ENCODE measurements at places on chromosomes 13 and 19.

DNA sequence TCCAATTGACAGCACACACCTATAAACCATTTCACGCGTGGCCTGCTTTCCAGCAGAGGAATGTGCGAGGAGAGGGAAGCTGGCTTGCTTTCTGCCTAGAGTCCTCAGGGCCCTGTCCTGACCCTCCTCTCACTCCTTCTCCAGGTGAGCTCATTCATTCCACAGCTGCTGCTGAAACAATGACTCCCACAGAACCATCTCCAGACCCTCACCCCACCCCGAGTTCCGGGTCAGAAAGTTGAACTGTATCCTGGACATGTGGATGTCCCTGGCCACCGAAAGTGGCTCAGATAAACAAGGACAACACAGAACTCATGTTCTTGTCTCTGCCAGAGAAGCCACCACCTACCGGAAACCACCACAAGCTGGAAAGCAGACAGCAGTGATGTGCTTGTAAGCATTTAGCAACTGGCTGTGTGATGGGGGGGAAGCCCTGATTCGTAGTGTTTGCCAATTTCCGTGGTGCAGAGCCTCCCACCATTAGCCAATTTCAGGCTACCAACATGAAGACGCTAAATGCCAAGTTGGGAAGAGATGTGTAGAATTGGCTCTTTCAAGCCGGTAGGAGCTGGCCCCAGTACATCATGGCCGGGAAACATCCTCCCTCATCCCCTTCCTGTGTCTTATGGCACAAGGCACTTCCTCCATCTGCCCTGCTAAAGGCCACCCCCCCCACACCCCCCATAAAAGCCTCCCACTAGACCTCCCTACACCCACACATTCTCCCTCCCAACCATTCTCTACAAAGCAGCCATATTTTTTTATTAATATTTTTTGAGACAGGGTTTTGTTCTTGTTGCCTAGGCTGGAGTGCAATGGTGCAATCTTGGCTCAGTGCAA is 5.0 kb downstream of the SYCE2 start:
- no peak for DNase-seq
- H3K27ac ChIP-seq = no peak overlapping the region
- H3K4me1 ChIP-seq = peaks cover 3% of the 10 kb centered on the region
- no peaks in the 10 kb centered on the region for H3K36me3 ChIP-seq
- H3K27me3 ChIP-seq = no peaks in the 10 kb centered on the region

GRCh38 chr13:39892721-39893685 is 237.5 kb downstream of the COG6 start:
- H3K4me3 ChIP-seq = no peak overlapping the region
- peak overlapping the region; percentile 25 for H3K27ac ChIP-seq
- no peaks in the 10 kb centered on the region for H3K4me1 ChIP-seq
- DNase-seq = no peak

- DNase-seq = no peak
- H3K36me3 ChIP-seq = no peaks in the 10 kb centered on the region
- H3K27me3 ChIP-seq = no peaks in the 10 kb centered on the region
- peak overlapping the region; percentile 39 for H3K4me3 ChIP-seq
Measured at GRCh38 chr13:75871059-75871458, 234.9 kb downstream of the LMO7 start.

GRCh38 chr19:20162821-20163220 is 4.2 kb upstream of the ZNF486 start:
- no peaks in the 10 kb centered on the region for H3K36me3 ChIP-seq
- no peaks in the 10 kb centered on the region for H3K27me3 ChIP-seq
- DNase-seq = no peak
- no peaks in the 10 kb centered on the region for H3K4me1 ChIP-seq
- no peak overlapping the region for H3K27ac ChIP-seq

All from ascending aorta (tissue), 2 donors.